ENCODE measurements at places on chromosomes 6 and 20.

DNA sequence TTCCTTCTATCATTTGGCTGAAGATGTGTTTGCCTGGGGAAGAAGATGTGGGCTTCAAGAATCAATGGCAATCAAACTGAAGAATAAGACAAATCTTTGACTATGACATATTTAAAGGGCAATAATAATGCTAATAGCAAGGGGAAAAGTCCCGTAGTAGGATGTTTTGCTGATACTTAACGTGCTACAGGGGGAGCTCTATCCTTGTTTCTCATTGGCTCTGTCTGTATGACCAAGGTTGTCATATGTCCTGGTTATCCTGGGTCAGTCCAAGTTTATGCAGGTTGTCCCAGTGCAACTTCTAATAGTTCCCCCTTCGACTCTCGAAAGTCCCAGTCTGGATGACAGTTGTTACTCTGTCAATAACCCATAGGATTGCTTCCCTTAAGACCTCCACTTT lies 321.3 kb downstream of the DHX35 start:
- DNase-seq, result no peak

GRCh38 chr6:170475118-170475517 lies 78.0 kb downstream of the PSMB1 start:
- no peak for DNase-seq

- no peak for DNase-seq
These were observed 157.9 kb upstream of the MARCKS start for GRCh38 chr6:113699239-113699638.

DNA sequence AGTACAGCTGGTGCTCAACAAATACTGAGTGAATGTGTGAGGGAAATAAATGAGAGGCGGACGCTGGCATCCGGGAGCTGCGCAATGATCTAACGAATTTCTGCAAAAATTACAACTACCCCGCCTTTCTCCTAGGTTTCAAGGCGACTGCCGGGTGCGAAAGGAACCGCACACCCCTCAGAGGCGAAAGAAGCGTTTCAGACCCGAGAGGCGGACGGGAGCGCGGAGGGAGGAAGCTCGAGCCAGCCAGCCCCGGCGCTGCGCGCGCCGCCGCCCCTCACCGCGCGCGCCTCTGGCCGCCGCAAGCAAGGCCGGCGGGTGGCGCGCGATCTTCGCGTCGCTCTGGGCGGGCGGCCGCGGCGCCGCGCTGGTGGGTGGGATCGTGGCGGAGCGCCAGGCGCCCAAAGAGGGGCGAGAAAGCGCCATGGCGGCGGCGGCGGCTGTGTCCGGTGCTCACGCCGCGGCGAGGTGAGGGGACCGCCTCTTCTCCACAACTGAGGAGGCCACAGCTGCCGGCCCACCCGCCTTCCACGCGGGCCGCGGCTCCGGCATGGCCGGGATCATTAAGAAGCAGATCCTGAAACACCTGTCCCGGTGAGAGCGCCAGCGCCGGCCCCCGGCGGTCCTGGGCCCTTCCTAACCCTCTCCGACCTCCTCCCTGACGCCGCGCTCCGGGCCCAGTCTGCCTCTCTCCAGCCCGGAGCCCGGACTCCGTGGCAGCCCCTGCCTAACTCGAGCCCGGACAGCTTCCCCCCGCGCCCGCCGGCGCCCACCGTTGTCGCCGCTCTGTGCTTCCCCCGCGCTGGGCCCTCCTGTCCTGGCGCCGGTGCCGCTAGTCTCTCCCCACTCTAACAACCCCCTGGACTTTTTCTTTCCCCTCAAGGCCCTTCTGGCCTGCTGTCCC lies at the start of gene BLTP3A:
BLTP3A (plus strand) TSS at position 383 of the 904 bp plus-strand sequence; CDS start at position 551, 168 bp downstream.
- DNase-seq, result peak; percentile 60

DNA sequence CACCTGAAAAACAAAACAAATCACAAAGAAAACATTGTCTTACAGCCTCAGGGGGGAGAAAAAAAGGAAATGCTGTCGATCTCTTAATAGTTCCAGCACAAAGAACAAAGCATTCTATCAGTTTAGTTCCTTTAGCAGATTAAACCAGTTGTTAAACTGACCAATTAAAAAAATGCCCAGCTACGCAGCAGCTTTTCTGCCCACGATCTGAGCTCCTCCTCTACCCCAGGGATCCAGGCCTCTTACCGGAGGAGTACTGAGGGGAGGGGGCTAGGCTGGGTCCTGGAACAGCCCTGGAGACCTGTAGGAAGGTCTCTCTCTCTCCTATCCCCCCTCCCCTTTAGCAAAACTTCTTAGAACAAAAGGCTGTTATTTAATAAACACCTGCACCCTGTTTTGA lies 13.4 kb downstream of the PTK7 start:
- DNase-seq, result no peak

Data from activated gamma-delta T cell treated with anti-CD3 and anti-CD28 coated beads, Interleukin-2, amount 50 U/mL, for 16 hours (primary cell).